ENCODE measurements at places on chromosomes 13 and 19.

DNA sequence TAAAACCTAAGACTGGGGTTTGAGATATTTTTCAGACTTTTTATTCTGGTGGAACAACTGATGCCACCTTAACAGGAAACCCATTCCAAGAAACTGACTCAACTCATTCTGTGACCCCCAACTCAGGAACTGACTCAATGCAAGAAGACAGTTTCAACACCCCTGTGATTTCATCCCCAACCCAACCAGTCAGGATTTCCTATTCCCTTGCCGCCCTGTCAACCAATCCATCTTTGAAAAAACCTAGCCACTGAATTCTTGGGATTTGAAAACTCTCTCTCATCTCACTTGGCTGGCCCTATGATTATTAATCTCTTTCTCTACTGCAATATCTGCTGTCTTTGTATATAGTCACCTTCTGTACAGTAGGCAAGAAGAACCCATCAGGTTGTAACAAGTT is 1211.9 kb upstream of the ATXN8OS start:
- DNase-seq, result no peak

- DNase-seq, result no peak
Observed at GRCh38 chr19:28313633-28314032, 899.3 kb downstream of the UQCRFS1 start.

DNA sequence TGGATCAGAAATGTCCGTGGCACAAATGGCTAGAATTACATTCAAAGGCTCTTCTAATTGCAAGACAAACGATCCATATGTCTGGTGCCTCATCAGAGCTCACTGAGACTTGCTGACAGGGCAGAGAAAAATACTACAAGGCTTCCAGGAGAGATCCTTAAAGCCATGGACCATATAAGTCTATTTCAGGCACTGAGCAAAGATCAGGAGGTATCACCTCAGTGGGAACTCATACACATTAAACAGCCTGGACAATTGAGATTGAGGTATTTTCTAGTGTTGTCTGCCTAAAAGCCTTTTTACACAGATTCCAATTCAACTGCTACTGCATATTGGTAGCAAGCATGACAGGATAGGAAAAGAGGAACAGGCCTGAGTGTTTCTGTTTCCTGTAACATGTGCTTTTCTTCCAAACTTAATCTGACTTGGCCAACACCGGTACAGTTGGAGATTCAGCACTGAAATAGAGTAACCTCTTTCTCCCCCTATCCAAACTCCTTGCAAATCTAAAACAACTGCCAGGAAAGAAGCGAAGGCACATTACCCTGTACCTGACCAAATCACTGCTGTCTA is 65.9 kb downstream of the SERP2 start:
- no peak for DNase-seq

DNA sequence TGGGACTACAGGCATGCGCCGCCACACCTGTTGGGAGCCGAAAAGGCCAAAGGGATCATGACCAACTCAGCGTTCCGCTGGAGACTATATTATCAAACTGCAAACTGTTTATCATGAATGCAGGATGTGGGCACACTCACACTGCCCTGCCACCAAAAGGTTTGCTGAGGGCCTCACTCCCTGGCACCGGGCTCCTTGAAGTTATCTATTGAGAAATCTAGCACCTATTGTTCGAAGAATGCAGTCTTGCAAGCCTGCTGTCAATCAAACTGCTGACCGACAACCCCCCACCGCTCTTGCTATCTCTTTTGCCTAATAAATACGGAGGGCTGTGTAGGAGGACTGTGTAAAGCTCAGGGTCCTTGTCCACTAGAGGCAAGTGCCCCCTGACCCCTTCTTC is 5.2 kb upstream of the ZNF836 start:
- no peak for DNase-seq

DNA sequence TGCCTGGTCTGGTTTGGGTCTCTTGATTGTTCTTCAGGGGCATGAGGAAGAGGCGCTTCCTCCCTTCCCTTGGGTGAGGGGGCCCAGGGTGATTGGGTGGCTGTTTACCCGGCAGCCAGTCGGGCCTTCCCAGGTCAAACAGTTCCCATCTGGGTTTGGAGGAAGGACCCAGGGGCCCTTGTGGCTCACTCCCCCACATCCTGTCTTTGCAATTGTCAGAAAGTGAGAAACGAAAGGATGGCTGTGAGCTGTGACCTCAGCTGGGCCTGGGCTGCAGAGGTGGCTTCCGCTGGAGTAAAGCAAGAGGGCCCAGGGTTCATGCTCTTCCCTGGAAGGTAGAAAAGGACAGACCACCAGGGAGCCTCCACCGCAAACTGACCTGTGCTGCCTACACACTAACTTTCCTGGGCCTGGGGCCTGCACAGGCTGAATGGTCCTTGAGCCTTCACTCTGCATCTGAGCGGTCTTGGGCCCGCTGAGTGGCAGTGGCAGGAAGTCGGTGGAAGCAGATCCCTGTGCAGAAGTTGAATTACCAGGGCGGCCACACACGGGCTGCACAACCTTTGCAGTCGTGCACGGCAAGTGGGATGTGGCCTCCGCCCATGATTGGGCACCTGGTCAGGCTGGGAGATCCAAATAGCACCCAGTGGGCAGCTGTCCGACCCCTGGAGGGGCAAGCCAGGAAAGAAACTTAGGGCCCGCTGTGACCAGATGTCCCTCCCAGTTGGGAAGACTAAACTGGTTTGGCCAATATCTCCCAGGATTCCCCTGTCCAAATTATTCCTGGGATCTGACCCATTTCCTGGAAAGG is 5.3 kb upstream of the CD79A start:
- no peak for DNase-seq

DNA sequence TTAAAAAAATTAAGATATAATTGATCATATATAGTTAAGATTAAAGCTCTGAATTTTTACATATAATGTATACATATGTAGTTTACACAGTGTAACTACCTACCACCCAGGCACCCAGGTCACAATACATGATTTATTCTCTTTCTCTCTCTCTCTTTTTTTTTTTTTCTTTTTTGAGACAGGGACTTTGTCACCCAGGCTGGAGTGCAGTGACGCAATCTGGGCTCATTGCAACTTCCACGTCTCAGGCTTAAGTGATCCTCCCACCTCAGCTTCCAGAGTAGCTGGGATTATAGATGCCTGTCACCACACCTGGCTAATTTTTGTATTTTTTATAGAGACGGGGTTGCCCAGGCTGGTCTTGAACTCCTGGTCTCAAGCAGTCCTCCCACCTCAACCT is 18.8 kb upstream of the CLASRP start:
- no peak for DNase-seq

DNA sequence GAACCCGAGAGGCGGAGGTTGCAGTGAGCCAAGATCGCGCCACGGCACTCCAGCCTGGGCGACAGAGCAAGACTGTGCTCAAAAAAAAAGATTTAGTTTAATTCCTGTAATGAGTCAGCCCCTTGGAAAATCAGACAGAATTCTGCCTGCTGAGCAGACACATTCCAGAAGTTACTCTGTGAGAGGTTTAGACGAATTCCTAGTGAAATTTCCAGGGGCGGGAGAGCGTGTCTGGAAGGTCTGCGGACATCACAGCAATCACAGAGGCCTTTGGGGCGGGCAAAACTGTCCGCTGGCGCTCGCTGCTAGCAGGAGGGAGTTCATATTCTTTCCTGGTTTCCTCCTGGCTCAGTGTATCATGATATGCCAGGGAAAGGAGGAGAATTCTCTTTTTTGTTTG is 17.5 kb downstream of the MISP start:
- DNase-seq, result no peak

DNA sequence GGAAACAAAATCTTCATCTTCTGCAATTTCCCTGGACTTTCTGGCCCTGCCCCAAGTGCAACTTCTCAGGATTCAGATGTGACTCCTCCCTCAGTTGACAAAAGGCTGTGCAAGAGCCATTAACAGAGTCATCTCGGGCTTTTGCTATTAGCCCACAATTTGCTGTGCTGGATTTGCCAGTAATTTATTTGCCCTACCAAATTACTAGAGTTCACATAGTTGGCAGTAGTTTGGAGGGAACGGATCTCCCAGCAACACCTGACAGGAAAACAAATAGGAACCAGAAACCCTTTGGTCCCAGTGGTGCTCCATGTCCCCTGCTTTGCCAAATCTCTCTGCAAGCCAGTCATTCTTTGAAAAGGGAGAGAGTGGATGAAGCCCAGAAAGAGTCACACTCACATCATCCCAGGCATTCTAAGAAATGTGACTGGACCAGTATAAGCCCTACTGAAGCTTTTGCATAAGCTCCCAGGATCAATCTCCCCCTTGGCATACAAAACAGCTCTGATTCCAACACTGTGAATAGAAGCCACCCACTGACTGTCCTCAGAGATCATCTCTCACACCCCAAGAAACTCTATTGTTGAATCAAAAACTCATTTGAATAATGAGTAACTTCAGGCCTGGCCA is 350.1 kb upstream of the NBEA start:
- DNase-seq, result no peak

DNA sequence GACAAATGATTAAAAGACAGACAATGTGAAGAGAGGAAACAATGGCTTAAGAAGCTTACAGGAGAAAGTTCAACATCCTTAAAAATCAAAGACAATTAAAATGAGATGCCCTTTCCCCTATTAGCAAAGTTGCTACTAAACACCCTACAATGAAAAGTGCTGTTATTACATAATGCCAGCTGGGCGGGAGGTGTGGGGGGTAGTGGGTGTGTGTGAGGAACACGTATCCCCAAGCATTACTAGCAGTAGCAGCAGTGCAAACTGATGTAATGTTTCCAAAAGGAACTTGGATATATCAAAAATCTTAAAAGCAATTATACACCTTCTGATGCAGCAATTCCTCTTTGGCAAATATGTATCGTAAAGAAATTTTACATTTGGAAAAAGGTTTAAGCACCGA is 70.9 kb downstream of the PEG3 start:
- no peak for DNase-seq

DNA sequence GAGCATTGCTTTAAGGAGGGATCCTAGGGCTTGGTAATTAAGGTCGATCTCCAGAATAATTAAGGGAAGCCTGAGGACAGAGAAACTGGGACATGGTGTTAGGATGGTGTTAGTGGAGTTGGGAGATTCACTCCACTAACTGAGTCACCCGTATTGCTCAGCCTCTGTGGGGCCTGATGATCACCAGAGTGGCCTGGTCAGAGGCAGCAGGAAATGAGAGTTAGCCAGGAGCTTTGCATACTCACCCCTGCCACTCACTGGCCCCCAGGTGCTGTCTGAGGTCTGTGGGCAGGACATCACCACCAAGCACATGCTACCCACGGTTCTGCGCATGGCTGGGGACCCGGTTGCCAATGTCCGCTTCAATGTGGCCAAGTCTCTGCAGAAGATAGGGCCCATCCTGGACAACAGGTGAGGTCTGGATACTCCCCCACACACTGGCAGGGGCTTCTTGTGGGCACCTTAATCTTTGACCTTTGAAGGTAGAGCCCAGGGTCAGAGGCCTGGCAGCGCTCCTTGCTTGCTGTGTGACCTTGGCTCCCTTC is 32.1 kb downstream of the PPP2R1A start:
- no peak for DNase-seq

DNA sequence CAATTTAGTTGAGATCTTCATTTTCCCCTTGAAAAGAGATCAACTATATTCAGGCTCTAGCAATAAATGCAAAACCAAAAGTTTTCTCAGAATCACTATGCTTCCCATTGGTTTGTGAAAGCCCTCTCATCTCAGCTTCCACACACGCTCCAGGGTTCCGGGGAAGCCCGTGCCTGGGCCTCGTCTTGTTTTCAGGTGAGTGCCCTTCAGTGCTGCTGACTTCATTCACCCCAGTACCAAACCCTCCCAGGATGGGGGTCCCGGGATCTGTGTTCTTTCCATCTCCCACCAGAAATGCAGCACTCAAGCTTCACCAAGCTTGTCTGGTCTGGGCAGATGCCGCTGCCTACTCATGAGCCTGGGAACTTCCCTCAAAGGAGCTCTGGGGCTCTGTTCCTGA is 97.7 kb downstream of the TEX29 start:
- no peak for DNase-seq

- no peak for DNase-seq
Observed at GRCh38 chr13:113544071-113544891, 40.3 kb upstream of the TFDP1 start.

- no peak for DNase-seq
Observed at GRCh38 chr13:20209948-20210347, 17.2 kb upstream of the GJB2 start.

- DNase-seq, result no peak
Observed at GRCh38 chr13:56622840-56623239, 517.9 kb upstream of the PRR20A start.

DNA sequence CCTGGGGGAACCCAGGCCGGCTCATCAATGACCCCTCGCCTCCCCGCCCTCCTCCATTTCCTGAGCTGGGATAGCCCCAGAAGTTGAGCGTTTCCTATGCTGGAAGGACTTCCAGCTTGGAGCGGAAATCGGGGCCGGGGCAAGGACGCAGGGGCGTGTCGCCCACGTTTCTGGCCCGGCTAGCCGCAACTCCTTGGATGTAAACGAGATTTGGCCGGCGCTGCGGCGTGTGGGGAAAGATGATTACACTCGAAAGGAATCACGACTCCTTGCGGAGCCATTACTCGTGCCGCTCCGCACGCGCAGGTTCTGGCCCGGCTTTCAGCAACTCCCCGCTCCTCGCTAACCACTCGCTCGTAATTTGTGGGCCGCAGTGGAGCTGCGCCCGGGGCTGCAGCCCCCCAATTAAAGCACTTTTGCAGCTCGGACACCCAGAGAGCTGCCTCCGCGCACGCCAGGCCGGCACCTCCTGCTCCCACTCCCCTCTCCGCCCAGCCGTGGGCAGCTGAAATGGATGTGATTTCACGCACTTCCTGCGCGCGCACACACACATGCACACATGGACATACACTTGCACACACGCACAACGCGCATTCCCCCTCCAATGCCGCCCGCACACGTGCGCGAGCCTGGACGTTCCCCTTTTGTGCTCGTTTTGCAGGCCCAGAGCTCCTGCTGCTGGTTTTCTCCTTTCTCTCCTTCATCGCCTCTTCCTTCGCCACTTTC is 15.7 kb downstream of the ZIC5 start:
- DNase-seq, result no peak

- no peak for DNase-seq
Observed at GRCh38 chr19:15893477-15893876, 4.4 kb downstream of the CYP4F2 start.

GRCh38 chr13:48319531-48320398 is 16.2 kb downstream of the RB1 start:
- no peak for DNase-seq

GRCh38 chr19:4028334-4029246 is 21.1 kb downstream of the PIAS4 start:
- DNase-seq, result no peak

DNA sequence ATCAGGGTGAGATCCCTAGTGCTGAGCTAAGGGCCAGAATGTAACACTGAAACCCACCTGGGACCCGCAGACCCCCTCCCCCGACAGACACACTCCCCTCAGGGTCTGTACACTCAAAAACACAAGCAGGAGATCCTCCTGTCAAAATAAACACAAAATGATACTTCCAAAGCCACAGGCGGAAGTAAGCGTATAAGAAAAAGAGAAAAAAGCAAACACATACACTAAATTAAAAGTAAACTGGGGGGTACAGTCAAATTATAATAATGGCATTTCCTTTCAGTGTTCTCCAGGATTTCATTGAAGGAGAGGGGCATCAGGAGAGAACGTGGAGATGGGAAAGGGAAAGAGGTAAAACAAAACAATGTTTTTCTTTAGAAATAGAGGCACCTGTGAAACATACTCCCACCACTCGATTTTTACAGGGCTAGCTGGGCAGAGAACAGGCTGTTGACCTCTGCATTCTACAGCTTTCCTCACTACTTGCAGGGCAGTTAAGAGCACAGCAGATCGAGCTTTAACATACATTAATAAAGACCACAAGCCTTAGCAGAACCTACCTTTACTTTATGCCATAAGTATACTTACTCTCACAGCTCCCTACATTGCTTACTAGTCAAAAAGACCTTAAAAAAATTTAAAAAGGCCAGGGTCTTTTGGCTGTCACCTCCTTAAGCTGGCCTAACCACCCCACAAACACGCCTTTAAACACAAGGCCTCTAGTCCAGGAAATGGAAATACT is 5.3 kb downstream of the ZIC5 start:
- DNase-seq, result no peak
